Lung (tissue), 17 donors: ENCODE measurements at places on chromosomes 2 and 18. TPM values are rescaled to one million over a fixed set of nuclear protein-coding genes. Genes with fewer than 3 reads are reported as not detected.

The SNTG2 gene
- 1.8 TPM for total RNA-seq

The CNGA3 gene
- 0.23 TPM for total RNA-seq

The SCRN3 gene
- total RNA-seq, result 22.7 TPM

The RNF103 gene
- total RNA-seq, result 46.0 TPM

The LYG2 gene
- not detected for total RNA-seq

The AQP4 gene
- 490 TPM for total RNA-seq

The LRATD1 gene
- total RNA-seq, result 23.0 TPM

GRCh38 chr2:202038471-202039277, 5.0 kb downstream of the FZD7 start:
- no peak for DNase-seq

GRCh38 chr2:43254331-43254730, 27.9 kb upstream of the ZFP36L2 start:
- DNase-seq, result no peak

- no peak for DNase-seq
These were observed 68.7 kb downstream of the STRADB start for GRCh38 chr2:201520201-201520600.

DNA sequence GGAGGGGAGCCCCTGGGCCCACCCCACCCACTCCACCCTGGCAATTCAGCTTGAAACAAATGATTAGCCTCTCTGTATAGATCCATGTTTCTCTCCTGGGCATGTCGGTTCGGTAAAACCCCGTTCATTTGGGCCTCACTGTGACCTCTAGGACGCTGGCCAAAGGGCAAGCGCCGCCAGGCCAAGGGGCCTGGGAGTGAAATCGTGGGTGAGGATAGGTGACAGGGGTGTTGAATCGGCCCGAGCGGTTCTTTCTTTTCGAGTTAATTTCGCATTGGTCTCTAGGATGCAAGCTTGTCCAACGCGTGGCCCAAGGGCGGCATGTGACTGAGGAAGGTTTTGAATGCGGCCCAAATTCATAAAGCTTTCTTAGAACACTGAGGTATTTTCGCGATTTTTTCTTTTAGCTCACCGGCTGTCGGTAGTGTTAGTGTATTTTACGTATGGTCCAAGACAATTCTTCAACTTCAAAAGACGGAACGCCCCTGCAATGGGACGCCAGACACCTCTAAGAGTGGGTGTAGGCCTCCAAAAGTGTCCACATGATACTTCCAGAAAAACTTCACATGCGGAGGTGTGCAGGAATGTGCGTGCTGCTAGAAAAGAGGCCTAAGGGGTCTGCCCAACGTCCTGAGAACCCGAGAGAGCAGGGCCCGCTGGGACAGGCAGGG, 9.8 kb upstream of the ARID5A start:
- DNase-seq, result no peak

GRCh38 chr2:118012778-118013177, 1.1 kb downstream of the CCDC93 start:
- DNase-seq, result no peak

DNA sequence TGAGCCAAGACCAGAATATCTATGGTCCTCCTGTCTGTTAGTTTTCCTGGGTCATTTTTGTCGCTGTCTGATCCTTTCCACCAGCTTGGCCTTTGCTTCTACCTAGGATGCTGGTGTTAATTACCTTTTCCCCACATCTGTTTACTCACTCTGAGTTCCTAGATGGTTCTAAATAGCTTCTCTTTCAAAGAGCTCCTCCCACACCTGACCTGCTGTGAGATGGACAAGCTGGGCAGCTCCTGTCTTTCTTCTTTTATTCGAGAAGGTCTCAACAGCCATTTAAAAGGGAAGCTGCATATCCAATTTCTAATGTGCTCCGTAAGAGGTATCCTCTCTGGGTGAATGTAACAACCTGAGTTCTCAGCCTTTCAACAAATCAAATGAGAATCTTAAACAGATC, 156.2 kb downstream of the HRH4 start:
- no peak for DNase-seq

DNA sequence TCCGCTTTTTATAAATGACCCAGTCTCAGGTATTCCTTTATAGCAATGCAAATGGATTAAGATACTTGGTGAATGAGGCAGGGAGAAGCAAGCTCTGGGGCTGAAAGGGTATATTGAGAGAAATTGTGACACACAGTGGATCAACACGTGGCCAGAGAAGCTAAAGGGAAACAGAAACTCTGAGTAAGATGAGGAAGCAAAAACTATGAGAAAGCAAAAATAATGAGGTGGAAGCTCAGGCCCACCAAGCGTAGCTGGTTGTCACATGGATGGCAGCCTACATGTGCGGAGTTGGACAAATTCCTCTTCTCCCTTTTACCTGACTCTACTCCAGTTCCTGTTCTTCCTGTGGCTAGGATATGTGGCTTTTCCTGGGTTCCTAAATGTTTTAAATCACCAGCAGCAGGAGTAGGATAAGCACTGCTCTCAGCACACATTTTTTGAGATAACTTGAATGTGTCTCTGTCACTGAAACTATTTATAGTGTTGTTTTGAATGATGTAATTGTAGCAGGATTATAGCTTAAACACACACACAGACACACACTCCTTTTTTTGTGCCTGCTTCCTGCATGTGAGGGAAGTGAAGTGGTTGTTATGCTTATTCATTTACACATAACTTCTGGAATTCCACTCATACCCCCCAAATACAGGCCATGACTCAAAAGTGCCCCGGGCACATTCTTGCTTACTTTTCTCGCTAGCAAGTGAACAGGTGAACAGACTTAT, 30.1 kb upstream of the EPC2 start:
- DNase-seq, result peak; percentile 75

DNA sequence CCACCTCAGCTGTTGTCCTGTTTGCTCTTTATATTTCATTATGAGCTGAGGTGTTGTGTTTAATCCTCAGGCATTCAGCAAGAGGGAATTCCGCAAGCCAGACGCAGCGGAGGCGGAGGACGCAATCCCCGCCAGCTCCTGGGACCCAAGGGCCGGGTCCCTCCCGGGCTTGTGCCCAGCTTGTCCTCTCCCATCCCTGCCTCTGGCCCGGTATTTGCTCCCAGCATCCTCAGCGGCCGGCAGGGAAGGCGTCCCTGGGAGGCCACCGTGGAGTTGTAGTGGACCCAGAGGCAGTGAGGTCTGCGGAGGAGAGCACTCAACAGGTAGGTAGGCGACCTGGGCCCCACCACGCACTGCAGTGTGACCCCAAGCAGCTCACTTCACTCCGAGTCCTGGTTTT, 42.5 kb upstream of the FOSL2 start:
- DNase-seq, result no peak

GRCh38 chr2:107992069-107992468, 5.7 kb downstream of the SLC5A7 start:
- peak; percentile 7 for DNase-seq
